ENCODE measurements at places on chromosomes 11 and 22.

- no peak for DNase-seq
Measured at GRCh38 chr11:113202431-113202830, 112.0 kb upstream of the TTC12 start.

GRCh38 chr22:38782402-38783094 is 11.4 kb downstream of the DNAL4 start:
- no peak for DNase-seq

DNA sequence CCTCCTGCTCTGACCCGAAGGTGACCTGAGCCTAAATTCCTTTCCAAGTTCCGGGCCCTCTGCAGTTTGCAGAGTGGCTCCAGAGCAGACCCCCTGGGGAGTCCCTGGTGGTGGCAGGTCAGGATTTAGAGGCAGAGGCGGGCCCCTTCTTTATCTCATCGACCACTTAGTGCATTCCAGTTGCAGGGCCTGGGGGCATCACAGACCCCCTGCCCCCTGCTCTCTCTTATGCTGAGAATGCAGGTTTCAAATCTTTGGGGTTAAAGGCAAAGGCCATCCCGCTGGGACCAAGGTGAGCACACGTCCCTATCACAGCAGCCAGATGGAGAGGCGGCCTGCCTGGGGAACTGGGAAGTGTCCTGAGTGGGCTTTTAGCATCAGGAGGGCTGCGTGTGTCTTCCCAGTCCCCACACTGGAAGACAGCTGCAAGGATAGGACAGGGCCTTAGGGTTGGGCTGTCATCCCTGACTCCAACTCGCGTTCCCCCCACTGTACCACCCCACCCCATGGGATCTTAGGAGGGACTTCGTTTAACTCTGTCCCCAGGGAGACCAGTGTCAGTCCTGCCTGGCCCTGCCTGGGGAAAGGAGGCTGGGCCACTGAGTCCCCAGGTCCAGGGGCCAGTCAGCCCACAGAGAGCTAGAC is 11.3 kb downstream of the DERL3 start:
- no peak for DNase-seq

DNA sequence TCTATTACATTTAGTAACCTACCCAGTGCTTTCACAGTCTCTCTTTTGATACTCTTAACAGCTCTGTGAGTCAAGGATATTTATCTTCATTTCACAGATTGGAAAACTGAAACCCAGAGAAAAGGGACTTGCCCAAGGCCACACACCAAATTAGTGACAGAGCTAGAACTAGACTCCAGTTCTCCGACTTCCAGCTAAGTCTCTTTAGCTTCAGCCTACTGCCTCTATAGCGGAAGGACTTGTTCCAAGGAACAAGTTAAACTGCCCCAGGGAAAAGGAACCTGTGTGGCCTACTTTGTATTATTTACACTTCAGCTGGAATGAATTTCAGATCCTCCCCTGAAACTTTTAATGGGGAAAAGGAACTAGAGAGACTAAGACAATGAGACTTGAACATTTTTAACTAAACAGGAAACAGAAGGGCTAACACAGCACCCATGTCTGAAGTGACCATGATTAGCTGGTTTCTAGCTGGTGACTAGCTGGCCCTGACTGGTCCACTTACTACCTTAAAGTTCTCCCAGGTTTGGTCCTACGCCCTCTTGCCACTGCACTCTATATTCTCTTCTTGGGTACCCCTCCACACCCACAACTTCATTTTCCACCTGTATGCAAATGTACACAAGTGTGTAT is 1.3 kb downstream of the LRRC51 start:
- DNase-seq: no peak

DNA sequence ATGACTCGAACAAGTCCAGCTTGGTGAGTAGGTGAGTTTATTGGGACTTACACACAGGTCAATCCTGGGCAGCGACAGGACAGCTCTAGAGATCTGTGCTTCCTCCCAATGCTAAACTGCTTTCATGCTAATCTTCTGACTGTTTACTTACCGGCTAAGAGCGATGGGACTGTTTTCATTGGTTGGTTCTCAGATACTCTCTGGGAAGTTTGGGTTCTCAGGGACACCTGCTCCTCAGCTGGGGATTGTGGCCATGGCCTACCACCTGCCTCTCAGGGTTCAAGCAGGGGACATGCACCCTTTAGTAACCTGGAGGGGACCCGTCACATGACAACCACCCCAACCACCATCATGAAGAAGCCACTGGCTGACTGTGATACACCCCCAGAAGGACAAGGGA is 13.1 kb downstream of the APOL2 start:
- DNase-seq: no peak

DNA sequence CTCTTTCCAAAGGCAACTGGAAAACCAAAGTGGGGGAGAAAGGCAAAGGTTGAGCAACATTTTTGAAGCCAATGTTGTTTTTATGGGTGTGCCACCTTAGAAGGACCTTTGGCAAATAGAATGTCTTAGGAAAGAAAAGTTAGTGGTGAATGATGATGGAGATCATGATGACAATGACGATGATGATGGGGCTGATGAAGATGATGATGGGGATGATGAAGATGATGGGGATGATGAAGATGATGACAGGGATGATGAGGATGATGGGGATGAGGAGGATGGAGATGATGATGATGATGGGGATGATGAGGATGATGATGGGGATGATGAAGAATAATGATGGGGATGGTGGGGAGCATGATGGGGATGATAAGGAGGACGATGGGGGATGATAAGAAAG is 78.4 kb upstream of the MTMR2 start:
- no peak for DNase-seq

- no peak for DNase-seq
Measured at GRCh38 chr11:12236744-12237101, 126.3 kb downstream of the MICAL2 start.
